ENCODE measurements at places on chromosomes 2 and 18.

DNA sequence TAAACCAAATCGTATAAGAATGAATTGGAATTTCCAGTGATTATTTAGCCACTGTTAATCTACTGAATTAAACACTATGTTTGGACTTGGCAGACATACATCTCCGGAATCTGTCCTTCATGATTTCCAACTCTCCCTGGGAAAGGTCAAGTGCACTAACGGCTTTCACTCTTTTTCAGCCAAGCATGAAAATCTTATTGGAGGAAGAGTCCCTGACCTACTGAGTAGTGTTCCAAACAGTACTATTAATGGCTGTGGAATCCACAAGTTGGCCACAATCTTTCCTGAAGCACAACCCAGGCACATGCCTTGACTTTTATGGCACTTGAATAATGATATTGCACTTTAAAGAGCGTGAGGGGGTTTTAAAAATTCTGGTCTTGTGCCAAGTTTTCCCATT is 318.9 kb upstream of the RND3 start:
- DNase-seq: no peak

DNA sequence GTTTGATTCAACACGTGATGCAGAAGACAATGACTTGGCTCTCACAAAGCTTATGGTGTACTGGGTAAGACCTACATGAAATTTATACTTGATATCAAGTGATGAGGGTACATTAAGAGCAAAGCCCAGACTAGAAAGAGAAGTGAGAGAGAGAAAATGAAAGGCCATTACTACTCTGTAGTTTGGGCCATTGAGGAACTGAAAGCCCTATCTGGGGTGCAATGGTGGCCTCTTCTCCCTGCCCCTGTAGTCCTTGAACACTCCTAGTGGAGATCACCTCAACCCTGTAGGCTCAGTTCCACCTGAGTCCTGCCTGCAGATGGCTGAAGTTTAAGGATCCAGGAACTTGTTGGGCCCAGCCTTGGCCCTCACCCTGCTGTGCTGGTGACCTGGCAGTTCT is 569.8 kb upstream of the MEX3C start:
- DNase-seq: no peak

DNA sequence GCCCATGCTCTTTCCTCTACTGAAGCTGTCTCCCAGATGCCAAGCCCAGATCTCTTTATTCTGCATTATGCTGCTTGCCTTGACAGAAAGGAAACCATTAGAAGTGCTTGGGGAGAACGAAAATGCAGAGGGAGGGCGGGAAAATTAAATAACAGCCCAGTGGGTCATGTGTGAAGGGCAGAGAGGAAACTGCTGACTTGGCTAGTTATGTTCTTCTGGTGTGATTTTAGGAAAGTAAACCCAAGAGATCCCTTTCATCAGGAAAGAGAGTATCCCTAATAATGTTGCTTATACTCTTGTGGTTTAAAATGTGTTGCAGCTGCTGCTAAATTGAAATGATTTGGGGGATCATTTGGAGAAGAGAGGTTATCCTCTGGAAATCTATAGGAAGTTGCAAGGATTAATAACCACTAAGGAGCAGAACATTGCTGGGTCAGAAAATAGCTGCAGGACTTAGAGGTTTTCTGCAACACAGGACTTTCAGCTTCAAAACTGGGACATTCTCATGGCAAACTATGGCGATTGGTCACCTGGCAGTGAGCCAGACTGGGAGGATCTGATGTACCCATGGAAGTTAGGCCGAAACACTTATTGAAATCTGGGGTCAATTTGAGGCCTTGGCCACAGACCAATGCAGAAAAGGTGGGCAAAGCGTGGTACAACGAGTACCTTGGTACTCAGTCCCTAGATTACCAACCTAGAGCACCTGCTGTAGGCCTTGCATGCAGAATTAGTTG is 172.2 kb downstream of the TMEM247 start:
- no peak for DNase-seq

DNA sequence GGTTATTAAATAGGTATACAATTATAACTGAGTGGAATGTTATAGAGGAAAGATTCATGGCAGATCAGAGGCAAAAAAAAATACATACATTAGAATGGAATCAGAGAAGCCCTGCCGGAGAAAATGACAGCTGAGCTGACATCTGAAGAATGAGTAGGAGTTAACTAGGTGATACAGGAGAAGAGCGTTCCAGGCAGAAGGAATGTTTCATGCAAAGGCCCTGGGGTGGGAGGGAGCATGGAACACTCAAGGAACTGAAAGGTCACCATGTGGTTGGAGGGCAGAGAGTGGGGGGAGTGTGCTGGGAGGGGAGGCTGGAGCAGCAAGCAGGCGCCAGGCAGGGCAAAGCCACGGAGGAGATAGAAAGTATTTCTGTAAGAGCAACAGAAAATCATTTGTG is 31.6 kb upstream of the CDK5R2 start:
- DNase-seq: no peak

DNA sequence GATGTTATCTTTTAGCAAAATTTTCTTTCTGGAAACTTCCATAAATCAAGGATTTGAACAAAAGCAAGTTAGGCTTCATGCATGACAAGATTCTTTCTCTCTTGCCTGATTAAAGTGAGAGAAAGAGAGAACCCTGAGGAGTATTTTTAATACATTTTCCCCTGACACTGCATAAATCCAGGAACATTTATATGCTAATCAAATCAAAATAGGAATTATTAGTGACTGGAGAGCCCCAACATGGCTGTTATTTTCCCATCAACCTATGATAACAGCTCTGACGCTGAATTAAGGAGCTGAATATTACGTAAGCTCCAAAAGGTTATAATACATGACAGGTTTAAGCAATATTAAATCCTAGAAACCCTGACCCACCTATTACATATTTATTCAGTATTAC is 930.2 kb upstream of the PIK3C3 start:
- DNase-seq: no peak

- no peak for DNase-seq
These were observed 45.4 kb downstream of the M1AP start for GRCh38 chr2:74602586-74603281.

DNA sequence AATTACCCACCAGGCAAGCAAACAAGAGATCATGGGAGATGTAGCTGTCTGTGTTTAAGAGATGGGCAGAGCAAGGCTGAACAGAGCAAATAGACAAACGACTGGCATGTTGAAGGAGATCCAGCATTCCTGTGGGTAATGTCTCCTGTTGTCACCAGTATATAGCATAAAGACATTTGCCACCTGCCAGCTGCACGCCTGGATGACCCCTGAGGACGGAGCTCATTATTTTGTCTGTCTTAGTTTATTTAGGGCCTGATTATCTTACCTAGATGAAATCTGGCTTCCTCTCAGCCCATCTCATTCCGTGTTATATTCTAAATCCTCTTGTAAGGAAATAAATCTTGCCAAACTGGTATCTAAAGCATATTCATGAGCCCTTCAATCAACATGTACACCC is 510.3 kb upstream of the LINC00305 start:
- no peak for DNase-seq

DNA sequence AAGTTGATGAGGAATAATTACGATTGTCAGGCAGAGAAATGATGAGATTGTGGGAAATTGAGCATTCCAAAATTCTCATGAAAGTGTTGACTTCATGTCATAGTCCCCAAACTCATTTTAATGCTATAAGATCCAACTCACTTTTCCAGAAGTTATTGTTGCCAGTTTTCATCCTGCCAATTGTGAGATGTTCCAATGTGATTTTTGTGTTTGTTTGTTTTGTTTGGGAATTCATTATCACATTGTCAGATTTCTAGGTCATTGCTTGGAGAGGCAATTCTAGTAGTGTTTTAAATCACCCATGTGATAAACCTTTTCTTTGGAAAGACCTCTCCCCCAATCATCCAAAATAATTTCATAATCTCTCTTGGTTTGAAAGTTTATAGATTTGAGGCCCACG is 86.0 kb upstream of the ACVR2A start:
- DNase-seq: no peak

GRCh38 chr2:28695245-28695647 is 56.4 kb upstream of the PPP1CB start:
- DNase-seq: no peak

GRCh38 chr2:129606496-129607270 is 372.8 kb upstream of the RAB6C start:
- DNase-seq: no peak

DNA sequence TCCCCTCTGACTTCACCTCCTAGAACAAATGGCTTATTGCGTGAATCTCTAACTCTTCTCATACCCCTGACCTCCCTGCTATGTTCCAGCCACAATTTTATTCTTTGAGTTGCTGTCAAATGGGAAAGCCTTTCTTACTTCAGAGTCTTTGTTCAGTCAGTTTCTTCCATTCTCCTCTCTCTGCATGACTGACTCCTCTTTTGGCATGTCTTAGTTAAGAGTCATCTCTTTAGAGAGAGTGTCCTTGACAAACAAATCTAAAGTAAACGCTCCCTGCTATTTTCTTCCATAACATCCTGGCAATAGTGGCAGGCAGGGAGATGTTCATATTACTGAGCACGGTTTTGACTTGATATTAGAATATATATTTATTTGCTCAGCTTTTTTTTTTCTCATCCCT is 170.7 kb upstream of the ERBB4 start:
- no peak for DNase-seq

DNA sequence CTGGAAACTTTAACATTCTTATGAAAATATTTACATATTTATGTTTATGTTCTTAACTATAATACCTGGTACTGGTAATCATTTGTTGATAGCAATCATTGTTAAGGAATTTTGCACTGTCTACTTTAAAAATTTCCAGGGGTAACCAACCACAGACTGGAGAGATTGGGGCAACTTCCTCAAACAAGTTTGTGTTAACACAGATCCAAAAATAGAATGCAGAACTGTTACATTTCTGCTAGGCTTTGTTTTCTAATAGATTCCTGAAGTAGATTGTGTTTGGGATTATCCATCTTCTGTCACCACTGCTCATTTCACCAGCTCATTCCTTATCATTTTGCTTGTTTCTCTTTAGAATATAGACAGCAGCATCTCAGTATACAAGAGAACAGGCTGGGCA is 23.7 kb downstream of the RNF125 start:
- no peak for DNase-seq

DNA sequence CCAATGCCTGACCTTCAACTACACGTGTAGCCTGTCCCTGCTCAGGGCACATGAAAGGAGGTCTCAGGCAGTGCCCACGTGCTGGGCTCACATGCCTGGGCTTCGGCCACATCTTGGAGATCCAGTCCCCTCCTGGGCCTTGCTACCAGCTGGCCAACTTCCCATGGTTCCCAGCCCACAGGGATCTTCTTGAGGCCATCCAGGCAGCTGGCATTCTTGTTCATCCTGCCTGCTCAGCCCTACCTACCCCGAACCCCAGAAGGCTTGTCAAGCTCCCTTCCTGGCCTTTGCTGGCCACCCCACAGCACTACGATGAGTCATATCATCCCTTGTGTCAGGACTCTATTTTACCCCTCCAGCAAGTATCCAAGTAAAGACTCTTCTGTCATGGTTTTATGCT is 97.1 kb downstream of the ZBTB7C start:
- no peak for DNase-seq

GRCh38 chr2:234550056-234550455 is 53.2 kb upstream of the ARL4C start:
- no peak for DNase-seq

DNA sequence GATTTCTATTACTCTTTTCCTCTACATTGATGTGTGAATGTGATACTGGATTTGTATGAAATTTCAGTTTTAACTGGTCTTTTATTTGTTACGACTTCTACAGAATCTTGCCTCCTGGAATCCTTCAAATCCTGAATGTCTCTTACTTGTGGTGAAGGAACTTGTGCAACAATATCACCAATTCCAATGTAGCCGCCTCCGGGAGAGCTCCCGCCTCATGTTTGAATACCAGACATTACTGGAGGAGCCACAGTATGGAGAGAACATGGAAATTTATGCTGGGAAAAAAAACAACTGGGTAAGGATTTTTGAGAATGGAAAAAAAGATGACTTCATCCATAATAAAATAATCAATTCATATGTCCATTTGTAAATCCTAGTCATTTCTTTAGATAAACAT is 134.6 kb downstream of the BABAM2 start:
- no peak for DNase-seq
